Lung microvascular endothelial cell (primary cell): ENCODE measurements at places on chromosomes 7 and 10. TPM values are rescaled to one million over a fixed set of nuclear protein-coding genes. Genes with fewer than 3 reads are reported as not detected.

DNA sequence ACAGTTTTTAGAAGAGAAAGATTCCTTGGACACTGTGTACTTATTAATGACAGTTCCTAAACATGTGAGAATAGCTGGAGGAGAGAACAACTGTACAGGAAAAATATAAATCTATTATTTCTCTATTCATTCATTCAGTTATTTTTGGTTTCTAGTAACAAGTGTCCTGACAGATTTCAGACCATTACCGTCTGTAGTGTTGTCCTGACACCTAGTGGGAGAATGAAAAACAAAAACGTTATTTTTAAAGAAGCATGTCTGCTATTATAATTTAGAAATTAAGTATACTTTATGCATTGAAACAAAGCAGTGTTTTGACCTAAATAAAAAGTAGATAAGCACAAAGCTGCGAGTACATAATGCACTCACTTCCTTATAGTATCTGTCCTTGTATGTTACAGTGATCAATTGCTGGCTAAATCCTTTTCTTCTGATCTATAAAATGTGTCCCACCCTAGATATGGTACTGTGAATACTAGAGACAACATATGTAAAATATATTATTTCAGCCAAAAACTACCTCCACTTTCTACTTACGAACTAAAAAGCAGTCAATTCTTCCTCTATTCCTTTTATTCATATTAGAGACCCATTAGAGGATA lies 575.6 kb downstream of the ARL4A start:
- peak; percentile 50 for DNase-seq

DNA sequence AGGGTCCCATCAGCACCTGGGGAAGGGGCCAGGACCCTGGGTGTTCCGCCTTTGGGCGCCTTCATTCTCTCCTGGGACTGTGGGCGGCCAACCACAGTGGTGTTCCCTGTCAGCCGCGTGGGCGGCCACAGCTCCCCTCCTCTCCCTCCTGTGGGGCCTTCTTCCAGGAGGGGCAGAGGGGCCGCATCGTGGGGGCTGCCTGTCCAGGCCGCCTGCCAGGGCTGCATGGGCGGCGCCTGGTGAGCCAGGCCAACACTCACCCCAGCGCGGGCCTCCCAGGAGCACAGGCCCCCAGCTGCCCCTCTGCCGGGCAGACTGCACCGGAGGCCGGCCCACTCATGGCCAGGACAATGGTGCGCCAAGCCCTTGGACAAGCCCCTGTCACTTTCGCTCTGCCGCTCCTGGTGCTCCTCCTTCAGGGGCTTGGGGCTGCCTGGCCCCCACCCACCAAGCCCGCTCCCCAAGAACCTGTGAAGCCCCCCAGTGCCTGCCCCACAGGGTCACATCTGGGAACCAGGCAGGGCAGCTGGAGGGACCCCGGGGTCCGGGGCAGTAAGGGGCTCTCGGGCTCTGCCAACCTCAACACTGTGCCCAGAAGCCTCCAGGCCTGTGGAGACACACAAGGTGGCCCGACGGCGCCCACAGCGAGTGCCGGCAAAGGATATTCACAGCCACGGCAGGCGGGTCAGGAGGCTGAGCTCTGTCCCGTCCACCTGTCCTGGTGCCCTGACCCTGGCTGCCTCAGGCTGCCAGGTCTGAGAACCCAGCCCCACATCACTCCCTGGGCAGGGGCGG lies 42.8 kb downstream of the AP5Z1 start:
- DNase-seq: no peak

- no peak for DNase-seq
Measured at GRCh38 chr7:56110611-56111010, 4.3 kb upstream of the CHCHD2 start.

Gene CPXM2
- under 0.01 and 0.22 TPM in 2 replicates for total RNA-seq

GRCh38 chr10:101272229-101272868 lies 43.1 kb upstream of the LBX1 start:
- peak; percentile 69 for DNase-seq

- no peak for DNase-seq
Measured at GRCh38 chr7:118288098-118288497, 63.6 kb downstream of the ANKRD7 start.

Gene OIT3
- total RNA-seq: under 0.01 TPM in 2 replicates

- DNase-seq: peak; percentile 74
Measured at GRCh38 chr7:28096713-28097112, 83.9 kb downstream of the JAZF1 start.

- DNase-seq: peak; percentile 35
Measured at GRCh38 chr10:91054325-91054724, 133.4 kb upstream of the ANKRD1 start.

DNA sequence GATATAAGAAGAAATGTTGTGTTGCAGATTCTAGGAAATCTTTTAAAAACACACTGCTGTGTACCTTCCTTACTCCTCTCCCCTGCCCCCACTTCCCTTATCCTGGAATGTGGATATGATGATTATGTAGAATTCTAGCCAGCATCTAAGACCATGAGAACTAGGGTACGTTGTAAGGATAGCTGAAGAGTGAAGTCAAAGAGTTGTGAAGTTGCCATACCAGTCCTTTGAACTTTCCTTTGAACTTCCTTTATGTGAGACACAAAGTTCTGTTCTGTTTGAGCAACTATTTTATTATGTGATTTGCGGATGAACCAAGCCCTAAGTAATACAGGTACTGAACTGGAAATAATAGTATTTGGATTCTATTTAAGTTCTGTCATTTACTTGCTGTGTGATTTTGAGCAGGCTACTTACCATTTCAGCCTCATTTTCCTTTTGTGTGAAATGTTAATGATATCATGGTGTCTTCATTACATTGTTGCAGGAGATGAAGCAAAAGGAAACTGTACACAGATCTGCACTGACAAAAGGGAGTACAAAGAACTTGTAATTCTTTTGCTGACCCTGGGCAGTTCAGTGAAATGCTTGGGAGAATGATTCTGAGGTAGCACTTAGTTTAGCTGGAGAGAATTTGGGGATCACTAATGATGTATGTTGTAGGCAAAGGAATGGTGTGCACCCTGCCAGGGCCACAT lies 31.4 kb downstream of the RPA3 start:
- no peak for DNase-seq

- no peak for DNase-seq
Measured at GRCh38 chr10:1661859-1662437, 75.4 kb downstream of the ADARB2 start.

DNA sequence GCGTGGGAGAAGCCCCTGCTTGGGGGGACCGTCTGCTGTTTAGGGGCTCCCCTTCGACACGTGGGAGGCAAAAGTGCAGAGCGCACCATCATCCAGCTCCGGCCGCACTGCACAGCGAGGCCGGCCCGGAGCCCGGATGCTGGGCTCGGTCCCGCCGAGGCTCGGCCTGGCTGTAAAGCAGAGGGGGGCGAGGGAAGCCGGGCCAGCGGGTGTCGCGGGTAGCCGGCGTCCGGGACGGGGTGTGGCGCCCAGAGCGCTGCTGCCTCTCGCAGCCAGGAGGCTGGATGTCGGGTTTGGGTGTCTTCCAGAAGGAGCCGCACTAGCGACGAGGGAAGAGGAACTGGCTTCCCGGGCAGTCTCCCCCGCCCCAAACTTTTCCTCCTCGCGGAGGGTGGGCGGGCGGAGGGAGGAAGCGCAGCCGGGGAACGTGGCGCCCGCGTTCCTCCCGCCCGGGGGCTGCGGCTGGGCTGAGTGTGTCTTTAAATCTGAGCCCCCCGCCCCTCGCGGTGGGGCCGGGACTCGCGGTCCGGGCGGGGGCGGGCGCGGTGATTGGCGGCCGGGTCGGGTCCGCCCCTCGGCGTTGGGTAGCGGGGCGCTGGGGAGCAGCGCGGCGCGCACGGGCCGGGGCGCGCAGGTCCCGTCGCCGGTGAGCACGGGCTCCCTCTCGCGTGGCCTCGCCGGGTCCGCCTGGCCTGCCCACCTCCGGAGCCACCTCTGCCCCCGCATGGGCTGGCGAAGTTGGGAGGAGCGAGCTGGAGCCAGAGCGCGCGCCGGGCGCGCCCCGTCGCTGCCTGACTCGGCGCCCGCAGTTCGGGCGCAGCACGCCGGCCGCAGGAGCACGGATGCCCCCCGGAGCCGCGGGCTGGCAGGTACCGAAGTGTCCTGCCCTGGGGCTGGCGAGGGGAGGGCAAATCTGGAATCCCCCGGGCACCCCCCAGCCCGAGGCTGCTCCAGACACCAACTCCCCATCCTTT lies at the start of gene PALD1:
Gene PALD1 (plus strand): TSS at position 577 of the 974 bp plus-strand sequence. CDS start 47,185 bp downstream, outside the sequence.
- DNase-seq: peak; percentile 53

GRCh38 chr7:28759475-28759971 lies 198.6 kb downstream of the TRIL start:
- DNase-seq: no peak

- DNase-seq: no peak
Measured at GRCh38 chr10:11876324-11876723, 53.2 kb downstream of the PROSER2 start.

DNA sequence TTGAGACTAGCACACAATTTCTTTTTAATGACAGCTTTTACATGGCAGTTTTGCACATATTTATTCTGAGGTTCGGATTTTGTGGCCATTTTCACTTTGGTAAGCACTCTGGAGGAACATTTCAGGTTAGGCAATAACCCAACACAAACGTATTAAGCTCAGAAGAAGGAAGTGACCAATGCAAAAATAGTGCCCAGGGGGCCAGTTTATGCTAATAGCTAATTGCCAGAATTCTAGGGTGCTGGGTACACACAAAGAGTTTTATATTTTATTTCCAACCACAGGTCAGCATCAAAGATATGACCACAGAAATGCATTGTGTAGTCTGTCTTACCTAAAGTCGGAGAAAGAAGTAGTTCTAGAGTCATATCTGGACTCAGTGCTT lies 8.4 kb upstream of the AGR2 start:
- no peak for DNase-seq

Gene EGR2
- total RNA-seq: under 0.01 and 0.20 TPM in 2 replicates

- DNase-seq: no peak
Measured at GRCh38 chr10:131085091-131085860, 226.2 kb downstream of the TCERG1L start.

GRCh38 chr10:103757531-103758293 lies 97.7 kb downstream of the SH3PXD2A start:
- peak; percentile 88 for DNase-seq

Gene LRRTM3
- not detected in 2 replicates for total RNA-seq

GRCh38 chr7:11331128-11332102 lies 357.7 kb downstream of the PHF14 start:
- DNase-seq: no peak

Gene CLIP2
- 28.1 and 42.3 TPM in 2 replicates for total RNA-seq

- peak; percentile 97 for DNase-seq
Measured at GRCh38 chr10:77350711-77351119, 286.9 kb downstream of the KCNMA1 start.

Gene ZNF316
- 7.6 and 17.7 TPM in 2 replicates for total RNA-seq

Gene MYL10
- total RNA-seq: not detected in 2 replicates
